T-helper 2 cell treated with Interferon-gamma antibody and Interleukin-4, amounts not matched to agents 100 ng/mL and 5 ng/mL, for 36 hours (primary cell): ENCODE measurements at places on chromosomes 5 and 9. TPM values are rescaled to one million over a fixed set of nuclear protein-coding genes. Genes with fewer than 3 reads are reported as not detected.

Gene FGF1
- not detected in 2 replicates for total RNA-seq

Gene C7
- not detected in 2 replicates for total RNA-seq

Gene TEK
- not detected in 2 replicates for total RNA-seq

Gene SLC9A3
- 1.5 and 1.6 TPM in 2 replicates for total RNA-seq

Gene ZBTB26
- total RNA-seq: 6.8 and 7.2 TPM in 2 replicates

Gene SIL1
- 18.7 and 21.6 TPM in 2 replicates for total RNA-seq

Gene CARTPT
- total RNA-seq: not detected in 2 replicates

Gene AP3B1
- 42.4 and 44.2 TPM in 2 replicates for total RNA-seq

Gene ASTN2
- total RNA-seq: 4.2 and 4.3 TPM in 2 replicates

Gene OR1Q1
- not detected in 2 replicates for total RNA-seq

Gene BAAT
- not detected in 2 replicates for total RNA-seq

Gene SLC23A1
- 5.2 and 6.0 TPM in 2 replicates for total RNA-seq

Gene TAF11L5
- not detected in 2 replicates for total RNA-seq

Gene MLANA
- not detected in 2 replicates for total RNA-seq
